ENCODE measurements at places on chromosomes 7 and 10. TPM values are rescaled to one million over a fixed set of nuclear protein-coding genes. Genes with fewer than 3 reads are reported as not detected.

The UCN3 gene
- total RNA-seq = not detected

The SEMA4G gene
- total RNA-seq = 7.1 TPM

The HABP2 gene
- 0.12 TPM for total RNA-seq

The EBLN1 gene
- total RNA-seq = not detected

The MBL2 gene
- not detected for total RNA-seq

All from A549 treated with ZK216348 at 1 μM for 4 hours (cell line).